ENCODE measurements at places on chromosomes 1 and 21.

GRCh38 chr1:199264911-199265310, 626.1 kb downstream of the PTPRC start:
- DNase-seq = no peak

GRCh38 chr1:149987297-149987595, 23.3 kb downstream of the OTUD7B start:
- DNase-seq = no peak

DNA sequence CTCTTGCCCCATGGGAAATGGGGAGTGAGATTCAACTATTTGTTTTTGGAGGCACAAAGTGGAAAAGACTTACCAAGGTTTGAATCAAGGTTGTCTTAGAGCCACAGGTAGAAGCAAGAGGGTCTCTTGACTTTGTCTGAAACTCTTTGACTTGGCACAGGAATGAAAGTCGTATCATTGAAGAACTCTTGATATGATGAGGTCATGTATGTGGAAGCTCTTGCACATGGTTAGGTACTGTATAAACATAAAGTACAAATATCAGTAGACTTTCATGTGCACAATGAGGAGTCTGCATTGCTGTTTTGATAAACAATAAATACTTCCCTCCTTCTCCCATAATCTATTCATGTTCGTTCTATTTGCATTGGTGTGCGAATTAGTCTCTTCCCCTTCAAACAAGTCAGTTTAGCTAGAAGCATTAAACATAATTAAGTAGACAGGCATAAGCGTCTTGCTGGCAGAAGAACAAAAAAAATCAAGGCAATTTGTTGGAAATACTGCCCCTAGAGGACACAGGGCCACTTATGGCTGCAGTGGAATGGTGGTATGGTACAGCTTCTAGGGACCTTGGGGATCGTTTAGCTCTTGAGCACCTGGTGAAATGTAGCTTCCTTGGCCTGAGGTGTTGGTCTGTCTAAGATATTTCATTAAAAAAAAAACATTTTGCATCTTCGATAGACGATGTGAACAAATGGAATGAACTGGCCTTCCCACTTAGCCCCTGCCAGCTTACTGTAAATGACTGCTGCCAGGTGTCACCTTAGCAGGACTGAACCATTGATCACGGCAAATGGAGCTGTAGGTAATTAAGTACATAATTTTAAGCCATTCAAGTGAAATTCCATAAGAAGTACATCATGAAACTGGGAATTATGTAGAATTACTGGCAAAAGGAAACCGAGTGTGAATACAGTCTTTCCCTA, 218.0 kb upstream of the GALNT2 start:
- no peak for DNase-seq

DNA sequence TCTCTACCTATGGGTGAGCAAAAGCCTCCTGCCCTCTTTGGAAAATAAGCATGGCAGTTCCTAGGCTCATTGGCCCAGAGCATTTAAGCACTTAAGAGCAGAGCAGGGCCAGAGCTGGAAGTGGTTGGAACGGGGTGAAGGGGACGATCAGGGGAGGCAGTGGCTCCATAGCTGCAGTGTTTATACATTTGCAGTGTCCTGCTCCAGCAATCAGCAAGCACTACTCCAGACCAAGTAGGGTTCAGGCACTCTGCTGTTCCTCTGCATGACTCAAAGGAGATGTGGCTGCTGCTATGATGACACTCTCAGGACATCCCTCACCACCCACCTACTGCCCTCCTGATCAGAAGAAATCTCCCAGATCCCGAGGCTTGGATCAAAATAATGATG, 55.0 kb downstream of the TRABD2B start:
- no peak for DNase-seq

- DNase-seq = no peak
These were observed 43.4 kb downstream of the SLC45A1 start for GRCh38 chr1:8361198-8361849.

DNA sequence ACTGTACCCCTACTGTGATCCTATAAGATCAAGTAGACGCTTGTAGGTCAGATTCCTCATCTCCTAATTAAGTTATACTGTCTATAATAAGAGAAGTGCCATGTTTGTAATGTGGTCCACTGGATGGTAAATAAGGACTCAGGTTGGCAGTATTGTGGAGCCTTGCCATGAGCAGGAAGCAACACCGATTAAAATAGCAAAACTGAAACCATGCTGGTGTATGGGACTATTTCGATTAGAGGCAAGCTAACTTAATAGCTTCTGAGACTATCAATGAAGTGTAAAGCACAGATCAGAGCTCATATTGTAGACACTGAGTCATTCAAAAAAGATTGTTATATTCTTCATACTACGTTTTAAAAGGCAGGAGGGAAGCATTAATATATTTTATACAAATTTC, 348.8 kb downstream of the HHAT start:
- no peak for DNase-seq

GRCh38 chr1:51264451-51264850, 28.4 kb downstream of the RNF11 start:
- no peak for DNase-seq

GRCh38 chr1:232145768-232146167, 484.2 kb downstream of the SIPA1L2 start:
- no peak for DNase-seq

- DNase-seq = peak; percentile 60
These were observed 52.4 kb downstream of the CHD5 start for GRCh38 chr1:6127587-6128163.

DNA sequence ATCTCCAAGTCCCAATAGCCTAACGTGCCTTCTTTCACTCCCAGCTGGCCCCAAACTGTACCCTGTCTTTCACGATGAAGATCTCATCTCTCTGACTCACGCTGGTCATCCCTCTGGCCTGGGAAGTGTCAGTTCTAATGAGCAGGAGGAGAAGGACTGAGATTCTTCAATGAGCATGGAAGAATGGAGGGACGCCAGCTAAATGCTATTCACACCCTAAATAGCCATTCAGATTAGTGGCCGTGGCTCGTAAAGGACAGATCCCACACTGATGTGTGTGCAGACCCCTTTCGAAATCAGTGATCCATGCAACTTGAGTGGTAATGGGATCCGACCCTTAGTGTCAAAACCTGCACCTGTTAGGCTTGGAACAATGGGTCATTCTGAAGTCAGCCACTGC, 75.9 kb upstream of the SMYD2 start:
- no peak for DNase-seq

GRCh38 chr1:3460672-3461131, 6.2 kb downstream of the ARHGEF16 start:
- no peak for DNase-seq

- no peak for DNase-seq
These were observed 10.2 kb downstream of the USP24 start for GRCh38 chr1:55204997-55205396.

DNA sequence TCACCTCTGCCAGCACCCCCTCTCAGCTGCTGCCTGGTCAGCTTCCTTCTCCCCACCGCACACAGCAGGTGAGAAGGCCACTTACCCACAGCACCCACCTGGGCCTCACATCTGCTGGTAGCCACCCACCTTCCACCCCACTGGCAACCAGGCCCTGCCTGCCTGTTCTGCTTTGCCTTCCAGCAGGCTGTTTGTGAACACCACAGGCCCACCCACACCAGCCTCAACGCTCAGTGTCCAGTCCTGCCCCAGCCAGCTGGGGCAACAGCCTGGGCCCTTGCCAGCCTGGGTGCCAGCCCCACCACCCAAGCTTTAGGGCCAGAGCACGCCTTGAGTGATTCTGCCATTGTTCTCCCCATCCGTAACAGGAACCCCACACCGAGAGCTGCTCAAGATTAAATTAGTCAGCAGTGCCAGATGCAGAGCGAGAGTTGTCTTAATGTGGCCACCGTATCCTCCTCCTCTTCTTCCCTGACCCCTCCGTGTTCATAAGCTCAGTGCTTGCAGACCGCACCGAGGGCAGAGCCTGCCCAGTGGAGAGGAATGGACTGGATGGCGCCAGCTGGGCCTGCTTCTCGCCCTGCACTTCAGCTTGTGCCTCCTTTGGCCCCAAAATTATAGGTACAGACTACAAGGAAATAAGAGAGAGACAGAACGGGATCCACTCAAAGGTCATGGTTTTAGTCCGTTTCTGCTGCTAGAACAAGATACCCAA, 120.3 kb upstream of the COL6A1 start:
- no peak for DNase-seq

DNA sequence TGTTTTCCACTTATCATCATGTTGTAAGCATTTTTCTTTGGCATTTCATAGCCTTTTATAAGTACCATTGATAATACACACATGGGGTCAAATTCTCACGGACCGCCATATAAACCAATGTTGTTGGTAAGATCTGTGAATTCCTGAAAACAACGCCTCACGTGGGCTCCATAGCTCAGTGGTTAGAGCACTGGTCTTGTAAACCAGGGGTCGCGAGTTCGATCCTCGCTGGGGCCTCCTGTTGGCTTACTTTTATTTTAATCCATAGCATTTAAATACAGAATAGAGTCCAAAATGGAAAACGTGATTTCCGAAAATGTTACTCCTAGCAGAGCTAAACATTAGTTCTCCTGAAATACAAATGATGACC, 83.1 kb downstream of the HHIPL2 start:
- peak; percentile 46 for DNase-seq

- DNase-seq = no peak
These were observed 15.2 kb upstream of the GPR161 start for GRCh38 chr1:168151935-168152334.

DNA sequence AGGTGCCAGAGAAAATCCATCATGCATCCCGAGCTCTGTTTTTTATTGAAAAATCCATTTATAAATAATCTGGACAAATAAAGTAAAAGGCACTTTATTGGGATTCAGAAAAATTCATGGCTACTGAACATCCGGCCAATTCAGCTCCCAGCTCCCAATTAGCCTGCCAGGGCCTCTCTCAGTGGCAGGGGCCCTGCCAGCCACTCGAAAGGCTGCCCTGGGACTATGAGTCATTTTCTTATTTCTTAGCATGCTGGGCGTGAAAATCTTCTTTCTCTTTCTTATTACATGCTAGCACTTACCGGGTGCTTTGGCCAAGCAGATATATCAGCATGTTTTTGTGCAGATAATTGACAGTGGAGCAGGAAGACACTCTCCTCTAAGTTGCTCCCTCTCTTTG, 283.3 kb downstream of the CAMTA1 start:
- no peak for DNase-seq

GRCh38 chr1:210571356-210572284, 242.9 kb downstream of the HHAT start:
- no peak for DNase-seq

Data from effector CD4-positive, alpha-beta T cell (primary cell).